ENCODE measurements at places on chromosomes 5 and 9.

DNA sequence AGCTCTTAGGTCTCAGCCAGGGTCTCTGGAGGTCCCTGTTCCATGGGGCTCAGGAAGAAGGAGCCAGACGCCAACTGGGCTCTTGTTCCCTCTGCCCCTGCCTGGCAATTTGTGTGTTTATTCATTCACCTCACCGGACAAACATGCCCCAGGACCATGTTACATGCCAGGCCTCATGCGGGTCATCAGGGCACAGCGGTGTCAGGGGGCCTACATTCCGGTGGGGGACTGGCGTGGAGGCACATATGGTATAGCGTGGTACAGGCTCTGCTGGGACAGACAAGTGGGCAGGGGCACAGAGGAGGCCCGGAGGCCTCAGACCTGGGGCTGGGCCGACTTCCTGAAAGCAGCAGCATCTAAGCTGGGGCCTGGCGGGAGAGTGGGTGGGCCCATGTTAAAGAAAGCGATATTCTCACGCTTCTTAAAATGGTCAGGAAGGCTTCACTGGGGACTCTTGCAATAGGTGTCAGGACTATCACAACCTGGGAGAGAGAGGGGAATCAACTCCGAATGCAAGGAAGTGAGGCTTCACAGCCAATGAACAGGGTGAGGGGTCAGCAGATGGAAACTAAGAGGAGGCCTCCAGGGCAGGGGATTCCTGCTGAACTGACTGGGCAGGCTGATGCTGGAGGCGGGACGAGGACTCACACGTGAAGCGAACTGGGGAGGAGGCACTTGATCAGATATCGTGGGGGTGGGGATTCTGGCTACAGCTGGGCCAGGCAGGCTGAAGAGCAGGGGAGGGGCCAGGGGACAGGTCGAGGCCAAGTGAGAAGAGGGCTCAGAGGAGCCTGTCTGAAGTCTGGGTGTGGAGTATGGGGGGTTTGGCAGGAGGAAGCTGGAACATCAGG lies 41.9 kb downstream of the NCS1 start:
- no peak for DNase-seq

DNA sequence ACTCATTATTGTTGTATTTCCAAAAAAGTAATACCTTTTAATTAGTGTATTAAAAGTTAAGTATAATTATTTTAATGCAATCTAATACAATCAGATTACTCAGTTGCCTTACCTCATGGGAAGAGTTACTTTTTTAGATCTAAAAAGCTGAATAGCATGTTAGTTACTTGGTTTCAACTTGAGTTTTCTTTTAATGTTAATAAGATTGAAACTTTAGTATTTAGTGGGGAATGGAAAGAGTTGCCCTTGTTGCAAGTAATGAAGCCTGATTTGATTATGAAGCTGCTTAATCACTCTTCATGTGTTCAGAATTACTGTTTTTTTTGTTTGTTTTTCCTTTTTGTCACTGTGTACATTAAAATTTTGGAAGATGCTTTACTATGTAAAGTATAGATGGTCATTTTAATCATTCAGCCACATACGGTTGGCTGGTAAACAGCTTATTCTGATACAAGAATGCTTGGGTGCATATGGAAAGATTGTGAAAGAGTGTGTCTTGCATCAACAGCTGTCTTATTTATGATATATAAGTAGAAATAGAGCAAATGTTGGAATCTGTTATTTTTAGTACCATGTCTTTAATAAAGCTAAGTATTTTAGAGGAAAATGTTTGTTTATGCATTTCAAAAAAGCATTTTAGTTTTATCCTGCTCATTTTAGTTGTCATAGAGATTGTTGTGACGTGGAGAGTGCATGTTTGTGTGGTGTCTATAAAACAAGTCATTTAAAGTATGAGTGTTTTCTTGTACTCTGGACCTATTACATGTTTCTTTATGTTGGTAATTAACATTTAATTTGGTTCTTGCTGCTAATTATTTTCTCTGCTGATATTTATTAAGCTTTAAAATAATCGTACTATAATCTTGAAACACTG lies 36.4 kb downstream of the SREK1 start:
- no peak for DNase-seq

GRCh38 chr5:37005946-37006540 lies 129.5 kb downstream of the NIPBL start:
- no peak for DNase-seq

GRCh38 chr5:113017881-113018635 lies 41.5 kb downstream of the DCP2 start:
- no peak for DNase-seq

- no peak for DNase-seq
Measured at GRCh38 chr5:34624691-34625090, 31.4 kb upstream of the RAI14 start.

- DNase-seq = no peak
Measured at GRCh38 chr9:117543089-117543488, 128.2 kb upstream of the ASTN2 start.

- DNase-seq = no peak
Measured at GRCh38 chr5:10635867-10636350, 72.0 kb downstream of the ANKRD33B start.

DNA sequence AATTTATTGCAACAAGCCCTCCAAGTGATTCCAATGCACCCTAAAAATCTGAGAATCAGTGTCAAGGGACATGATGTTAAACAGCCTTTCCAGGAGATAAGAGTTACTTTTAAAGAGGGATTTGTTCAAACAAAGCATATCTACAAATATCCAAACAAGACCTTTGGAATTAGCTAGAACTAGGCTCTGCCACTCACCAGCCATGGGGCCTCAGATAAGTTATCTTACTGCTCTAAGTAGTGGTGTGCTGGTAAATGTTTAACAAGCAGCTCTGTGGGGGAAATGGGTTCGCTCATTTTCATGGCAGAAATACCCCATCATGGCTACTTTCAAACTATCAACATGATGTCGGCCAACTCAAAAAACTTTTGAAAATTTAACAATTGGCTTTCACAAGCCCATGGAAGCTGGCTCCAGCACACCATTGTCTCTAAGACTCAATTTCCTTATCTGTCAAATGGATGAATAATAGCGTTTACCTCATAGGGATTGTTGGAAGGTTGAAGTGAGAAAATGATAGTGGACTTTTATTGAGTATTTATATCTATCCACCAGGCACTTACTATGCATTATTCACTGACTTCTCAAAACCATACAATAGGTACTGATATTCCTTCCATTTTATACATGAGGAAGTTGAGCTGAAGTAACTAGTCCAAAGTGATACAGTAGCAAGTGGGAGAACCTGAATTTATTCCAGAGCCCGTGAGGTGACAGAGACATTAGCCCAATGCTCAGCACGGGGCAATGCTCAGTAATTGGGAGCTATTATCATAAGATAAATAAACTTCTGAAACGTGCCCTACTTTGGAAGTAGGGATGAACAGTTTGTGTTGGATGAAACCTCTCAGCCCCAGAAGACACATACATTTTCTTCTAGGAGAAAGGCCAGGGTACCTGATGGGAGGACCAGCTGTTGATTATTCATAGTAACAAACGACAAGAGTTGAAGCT lies 43.2 kb downstream of the SH3RF2 start:
- no peak for DNase-seq

- no peak for DNase-seq
Measured at GRCh38 chr5:68426586-68426985, 211.0 kb downstream of the PIK3R1 start.

DNA sequence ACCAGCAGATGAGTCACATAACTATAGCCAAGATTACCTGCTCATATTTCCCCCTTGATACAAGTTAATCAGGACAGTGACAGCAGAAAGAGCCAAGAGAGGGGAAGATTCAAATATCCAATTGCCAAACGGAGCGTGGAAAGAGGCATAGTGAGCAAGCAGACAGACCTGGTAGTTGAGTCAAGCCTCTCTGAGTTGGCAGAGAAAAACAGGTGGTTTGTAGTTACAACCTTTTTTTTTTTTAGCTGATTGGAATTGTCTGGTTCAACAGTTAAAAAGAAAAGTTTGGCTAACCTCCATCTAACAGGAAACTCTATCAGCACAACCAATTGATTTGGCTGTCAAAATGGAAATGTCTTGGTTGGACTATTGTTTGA lies 272.1 kb downstream of the TLE1 start:
- DNase-seq = no peak

DNA sequence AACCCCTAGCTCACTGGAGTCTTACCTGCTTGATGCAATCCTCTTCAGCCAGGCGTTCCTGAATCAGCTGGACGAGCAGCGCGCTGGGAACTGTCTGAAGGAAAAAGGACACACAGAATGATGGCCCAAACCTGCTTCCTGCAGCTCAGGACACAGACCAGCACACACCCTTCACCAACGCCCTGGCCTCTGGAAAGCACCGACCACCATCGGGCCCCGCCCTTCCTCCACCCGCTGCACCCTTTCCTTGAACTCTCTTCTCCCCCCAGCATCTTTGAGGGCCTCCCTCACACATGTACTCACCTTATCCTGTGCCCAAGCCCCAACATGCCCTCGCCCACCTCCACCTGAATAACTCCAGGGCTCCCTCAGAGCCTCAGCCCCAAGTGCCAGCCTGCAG lies 23.3 kb downstream of the AK8 start:
- no peak for DNase-seq

DNA sequence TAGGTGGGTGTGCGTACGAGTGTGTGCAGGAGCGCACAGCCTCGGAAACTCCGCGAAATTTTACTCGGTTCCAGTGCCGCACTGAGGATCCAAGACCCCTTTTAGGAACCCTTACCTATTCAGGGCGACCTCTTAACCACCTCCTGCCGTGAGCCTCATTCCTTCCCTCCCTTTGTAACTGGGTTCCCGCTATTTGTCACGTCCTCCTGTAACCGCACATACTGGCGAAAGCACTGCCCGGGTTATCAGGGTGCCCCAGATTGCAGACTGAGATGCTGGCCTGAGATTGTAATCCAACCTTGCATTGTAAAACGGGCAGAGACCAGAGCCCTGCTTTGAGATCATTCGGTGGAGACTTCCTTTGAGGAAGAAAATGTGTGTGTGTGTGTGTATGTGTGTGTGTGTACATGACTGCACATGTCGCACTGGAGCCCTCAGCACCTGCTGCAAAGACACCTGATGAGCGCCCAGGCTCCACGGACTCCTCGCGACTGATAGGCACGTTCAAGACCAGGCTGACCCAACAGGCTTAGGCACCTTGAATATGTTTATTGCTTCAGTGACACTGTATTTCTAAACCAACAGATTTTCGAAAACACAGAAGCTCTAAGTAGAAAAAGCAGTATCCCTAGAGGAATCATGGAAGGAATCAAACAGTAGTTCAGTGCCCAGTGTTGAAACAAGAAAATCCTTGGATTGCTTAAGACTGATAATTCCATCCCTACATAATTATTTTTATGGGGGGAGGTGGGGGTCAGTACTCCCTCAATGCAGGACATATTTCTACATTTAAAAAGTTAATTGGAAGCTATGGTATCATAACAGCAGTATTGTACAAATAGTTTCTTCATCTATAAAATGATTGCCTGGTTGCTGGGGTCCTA lies 86.5 kb upstream of the TNFAIP8 start:
- DNase-seq = no peak

GRCh38 chr9:83185488-83186154 lies 122.7 kb upstream of the RASEF start:
- DNase-seq = no peak

GRCh38 chr5:102211165-102211564 lies 84.9 kb downstream of the SLCO4C1 start:
- DNase-seq = no peak

DNA sequence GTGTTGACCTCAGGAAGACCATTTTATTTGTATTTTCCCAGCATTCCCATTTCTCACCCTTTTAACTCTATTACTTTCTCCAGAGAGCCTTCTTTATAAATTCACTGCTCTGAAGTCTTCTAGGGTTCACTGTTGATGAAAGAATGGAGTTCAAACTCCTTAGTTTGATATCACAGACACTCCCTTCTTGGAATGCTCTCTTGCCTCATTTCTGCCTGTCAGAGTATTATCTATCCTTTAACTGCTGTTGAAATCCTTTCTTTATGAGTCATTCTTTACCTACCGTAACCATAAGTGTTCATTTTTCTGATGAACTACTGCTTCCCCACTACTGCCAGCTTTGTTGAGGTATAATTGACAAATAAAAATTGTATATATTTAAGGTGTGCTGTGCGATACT lies 4.3 kb downstream of the RIC1 start:
- DNase-seq = no peak

GRCh38 chr9:20562051-20562450 lies 60.2 kb downstream of the MLLT3 start:
- DNase-seq = no peak

- no peak for DNase-seq
Measured at GRCh38 chr5:91888810-91889209, 505.7 kb upstream of the ARRDC3 start.

DNA sequence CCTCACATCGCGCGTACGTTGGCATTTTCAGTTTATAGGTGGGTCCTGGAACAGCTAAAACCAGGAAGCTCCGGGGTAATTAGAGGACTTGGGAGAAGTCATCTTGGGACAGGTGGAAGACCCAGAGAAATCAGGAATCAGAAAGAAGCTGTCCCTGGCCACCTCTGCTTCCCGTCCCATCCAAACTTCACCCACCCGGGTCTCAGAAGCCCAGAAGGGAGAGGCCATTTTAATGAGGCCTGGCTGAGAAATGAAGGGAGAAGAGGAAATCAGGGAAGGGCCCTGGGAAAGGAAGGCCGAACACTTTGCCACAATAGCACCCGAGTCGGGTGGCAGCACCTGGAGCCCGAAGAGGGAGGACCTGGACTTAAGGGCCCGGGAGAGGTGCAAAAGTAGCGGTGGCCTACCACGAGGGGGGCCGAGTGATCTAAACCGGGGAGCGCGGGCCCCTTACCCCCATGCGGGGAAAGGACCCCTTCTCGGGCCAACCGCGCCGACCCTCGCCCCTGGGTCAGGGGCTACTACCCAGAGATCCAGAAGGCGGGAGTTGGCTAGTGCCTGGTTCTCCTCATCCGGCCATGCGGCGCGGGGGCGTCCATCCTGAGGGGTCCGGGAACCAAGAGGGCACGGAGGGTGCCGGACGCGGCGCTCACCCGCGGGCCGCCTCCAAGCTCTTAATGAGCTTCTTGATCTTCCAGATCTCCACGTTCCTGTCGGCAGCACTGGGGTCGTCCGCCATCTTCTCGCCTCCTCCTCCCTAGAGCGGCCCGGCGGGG lies 668 bp downstream of the ETF1 start:
- no peak for DNase-seq
